ENCODE measurements at places on chromosomes 1 and 21. TPM values are rescaled to one million over a fixed set of nuclear protein-coding genes. Genes with fewer than 3 reads are reported as not detected.
A peak's percentile ranks its signal among the peaks of the same experiment; 100 is the strongest.

GRCh38 chr21:32298658-32299081 lies at the start of gene MRAP:
TSS of gene MRAP (plus strand) at chr21:32298855. CDS start at chr21:32298972, 117 bp downstream.
- H3K4me3 ChIP-seq: no peak within 1 kb of the TSS
- no peak for DNase-seq
- no peaks in the 10 kb centered on the region for H3K27me3 ChIP-seq
- H3K27ac ChIP-seq: no peak within 1 kb of the TSS
- H3K4me1 ChIP-seq: no peaks in the 10 kb centered on the region

The ZFP69 gene
- 2.9 TPM for total RNA-seq

The DDAH1 gene
- total RNA-seq: 168 TPM

GRCh38 chr1:115829023-115829674 lies 11.8 kb downstream of the NHLH2 start:
- 0 out of 2 replicates have a peak overlapping the region, but pooled peaks have one; percentile 11 for H3K4me3 ChIP-seq
- peak; percentile 97 for DNase-seq
- H3K27ac ChIP-seq: no peak overlapping the region
- H3K4me1 ChIP-seq: peaks cover 9% of the 10 kb centered on the region
- no peaks in the 10 kb centered on the region for H3K36me3 ChIP-seq
- H3K27me3 ChIP-seq: no peaks in the 10 kb centered on the region

- no peak for DNase-seq
- peaks cover 19% of the 10 kb centered on the region for H3K4me1 ChIP-seq
- H3K27me3 ChIP-seq: peaks cover 3% of the 10 kb centered on the region
- H3K27ac ChIP-seq: no peak overlapping the region
Observed at GRCh38 chr1:172748201-172748600, 89.3 kb downstream of the FASLG start.

GRCh38 chr1:158371188-158371953 lies 17.7 kb downstream of the CD1E start:
- H3K4me3 ChIP-seq: no peak overlapping the region
- no peaks in the 10 kb centered on the region for H3K36me3 ChIP-seq
- no peak overlapping the region for H3K27ac ChIP-seq
- DNase-seq: no peak
- no peaks in the 10 kb centered on the region for H3K4me1 ChIP-seq

- H3K36me3 ChIP-seq: no peaks in the 10 kb centered on the region
- H3K27me3 ChIP-seq: no peaks in the 10 kb centered on the region
- DNase-seq: no peak
- H3K4me1 ChIP-seq: no peaks in the 10 kb centered on the region
Observed at GRCh38 chr1:109253803-109254620, 4.7 kb downstream of the CELSR2 start.

- no peaks in the 10 kb centered on the region for H3K27me3 ChIP-seq
- H3K4me1 ChIP-seq: peaks cover 4% of the 10 kb centered on the region
- H3K36me3 ChIP-seq: no peaks in the 10 kb centered on the region
- no peak overlapping the region for H3K4me3 ChIP-seq
Observed at GRCh38 chr1:41580520-41581172, 96.2 kb upstream of the EDN2 start.

The EDARADD gene
- 2.3 TPM for total RNA-seq

The NTNG1 gene
- 14.7 TPM for total RNA-seq

The IVL gene
- 1.1 TPM for total RNA-seq

The TEX38 gene
- total RNA-seq: not detected

DNA sequence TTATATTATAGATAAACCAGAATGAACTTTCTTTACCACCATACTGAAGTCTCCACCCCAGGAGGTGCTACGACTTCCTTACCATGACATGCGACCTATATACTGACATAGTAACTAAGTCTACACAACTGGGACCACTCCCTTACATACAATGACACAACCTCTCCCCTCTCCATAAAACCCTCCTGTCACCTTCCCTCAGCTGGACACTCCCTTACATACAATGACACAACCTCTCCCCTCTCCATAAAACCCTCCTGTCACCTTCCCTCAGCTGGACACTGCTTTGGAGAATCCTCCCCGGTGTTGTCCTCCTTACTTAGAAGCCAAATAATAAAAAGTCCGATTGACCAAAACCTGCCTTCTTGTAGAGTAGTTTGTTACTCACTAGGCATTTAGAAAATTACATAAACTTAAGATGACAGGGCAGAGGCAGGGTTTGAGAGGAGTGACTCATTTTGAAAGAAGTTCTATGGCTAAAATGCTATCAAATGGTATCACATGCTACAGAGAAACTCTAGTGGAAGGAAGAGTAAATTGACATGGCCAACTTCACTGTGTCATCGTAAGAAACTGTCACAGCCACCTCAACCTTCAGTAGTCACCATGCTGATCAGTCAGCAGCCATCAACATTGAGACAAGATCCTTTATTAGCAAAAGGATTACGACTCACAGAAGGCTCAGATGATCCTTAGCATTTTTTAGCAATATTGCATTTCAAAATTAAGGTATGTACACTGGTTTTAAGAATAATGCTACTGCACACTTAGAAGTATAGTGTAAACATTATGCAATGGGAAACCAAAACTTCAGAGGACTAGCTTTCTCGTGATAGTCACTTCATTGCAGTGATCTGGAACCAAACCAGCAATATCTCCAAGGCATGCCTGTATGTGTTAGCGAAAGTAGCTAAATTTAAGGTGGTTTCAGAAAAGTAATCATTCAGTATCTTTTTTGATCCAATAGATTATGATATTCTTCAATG lies 56.4 kb downstream of the AHCTF1 start:
- H3K4me3 ChIP-seq: no peak overlapping the region
- H3K27me3 ChIP-seq: no peaks in the 10 kb centered on the region
- H3K36me3 ChIP-seq: peaks cover 18% of the 10 kb centered on the region
- peaks cover 10% of the 10 kb centered on the region for H3K4me1 ChIP-seq

The CCDC190 gene
- total RNA-seq: not detected

DNA sequence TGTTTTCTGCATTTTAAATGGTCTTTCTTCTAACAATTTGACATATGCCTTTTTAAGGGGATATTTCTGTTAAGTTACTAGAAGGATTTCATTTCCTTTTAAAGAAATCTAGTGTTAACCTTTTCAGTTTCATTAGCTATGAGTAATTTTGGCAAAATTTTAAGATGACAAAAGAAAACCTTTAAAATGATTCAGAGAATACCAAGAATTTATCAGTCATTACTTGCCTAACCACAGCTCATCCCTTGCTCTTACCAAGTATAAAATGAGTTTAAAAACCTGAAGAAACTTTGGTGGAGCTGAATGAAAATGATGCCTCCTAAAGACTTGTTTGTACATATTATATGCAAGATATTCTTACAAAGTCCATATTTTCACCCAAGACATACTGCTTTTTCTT lies 101.7 kb downstream of the NEK7 start:
- peaks cover 54% of the 10 kb centered on the region for H3K36me3 ChIP-seq
- H3K27ac ChIP-seq: peak overlapping the region; percentile 85
- peaks cover 99% of the 10 kb centered on the region for H3K4me1 ChIP-seq

Measured in GM23248 (cell line).